ENCODE measurements at places on chromosomes 3 and 15.

DNA sequence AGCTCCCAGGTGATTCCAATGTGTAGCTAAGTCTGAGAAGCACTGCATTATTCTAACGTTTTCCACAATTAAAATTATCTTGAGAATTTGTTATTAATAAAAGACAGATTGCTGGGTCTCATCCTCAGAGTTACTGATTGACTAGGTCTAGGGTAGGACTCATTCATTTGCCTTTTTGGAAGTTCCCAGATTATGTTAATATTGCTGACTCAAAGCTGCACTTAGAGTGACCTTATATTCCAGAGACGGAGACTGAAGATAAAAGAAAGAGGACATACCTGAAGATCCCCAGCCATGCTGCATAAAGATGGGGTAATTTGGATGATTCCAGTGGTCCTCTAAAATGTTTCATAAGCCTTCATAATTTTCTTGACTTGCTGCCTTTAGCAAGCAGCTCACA is 81.8 kb downstream of the PLSCR2 start:
- DNase-seq, result no peak

GRCh38 chr3:81080608-81081007 is 680.8 kb downstream of the GBE1 start:
- no peak for DNase-seq

GRCh38 chr15:55990516-55990915 is 2.9 kb downstream of the NEDD4 start:
- no peak for DNase-seq

DNA sequence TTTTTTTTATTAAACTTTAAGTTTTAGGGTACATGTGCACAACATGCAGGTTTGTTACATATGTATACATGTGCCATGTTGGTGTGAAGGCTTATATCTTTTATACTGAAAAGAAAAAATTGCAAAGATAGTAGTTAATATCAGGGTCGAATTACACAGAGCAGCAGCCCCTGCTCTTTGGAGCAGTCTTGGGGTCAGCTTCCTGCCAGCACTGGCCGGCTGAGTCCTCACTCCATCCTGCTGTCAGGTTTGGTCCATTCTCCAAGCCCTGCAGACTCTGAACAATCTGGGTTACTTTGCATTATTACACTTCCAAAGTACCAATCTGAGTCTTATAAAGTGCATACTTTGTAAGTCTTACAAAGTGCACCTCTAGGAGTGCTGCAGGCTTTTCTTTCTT is 66.0 kb downstream of the COL8A1 start:
- DNase-seq, result no peak

DNA sequence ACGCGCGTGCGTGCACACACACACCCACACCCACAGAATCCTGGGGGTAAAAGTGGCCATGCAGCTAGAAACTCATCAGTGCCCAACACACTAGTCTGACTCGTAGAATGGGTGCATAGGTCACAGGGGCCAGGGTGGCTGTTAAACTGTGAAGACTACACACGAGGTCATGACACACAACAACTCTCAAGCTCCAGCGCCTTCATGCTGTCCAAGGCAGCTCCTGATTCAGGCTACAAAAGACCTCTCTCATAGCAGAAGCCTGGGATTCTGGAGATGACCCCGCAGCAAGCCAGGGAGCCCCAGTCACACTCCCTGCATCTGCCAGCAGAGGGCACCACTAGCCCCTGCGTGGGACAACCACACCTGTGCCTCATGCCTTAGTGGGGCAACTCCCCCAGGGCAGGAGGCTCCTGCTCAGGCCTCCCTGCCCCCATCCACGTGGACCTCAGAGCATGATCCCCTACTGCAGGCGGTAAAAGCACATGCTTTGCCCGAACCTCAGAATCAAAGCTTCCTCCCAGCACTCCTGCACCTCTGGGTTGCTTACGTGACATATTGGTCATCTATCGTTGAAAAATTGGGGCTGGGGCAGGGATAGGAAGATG is 93.1 kb downstream of the LRIG1 start:
- peak; percentile 24 for DNase-seq

DNA sequence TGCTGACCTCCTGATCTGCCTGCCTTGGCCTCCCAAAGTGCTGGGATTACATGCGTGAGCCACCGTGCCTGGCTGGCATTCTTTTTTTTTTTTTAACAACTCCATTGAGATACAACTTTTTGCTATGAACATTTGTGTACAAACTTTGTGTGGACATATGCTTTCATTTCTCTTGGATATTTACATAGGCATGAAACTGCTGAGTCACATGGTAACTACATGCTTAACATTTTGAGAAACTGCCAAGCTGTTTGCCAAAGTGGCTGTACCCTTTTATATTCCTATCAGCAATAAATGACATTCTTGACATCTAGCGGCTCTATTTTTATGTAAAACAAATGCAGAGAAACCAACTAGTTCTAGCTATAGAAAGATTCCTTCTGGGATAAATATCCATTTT is 8.7 kb upstream of the YEATS2 start:
- no peak for DNase-seq

GRCh38 chr3:160157321-160157720 is 67.9 kb upstream of the C3orf80 start:
- no peak for DNase-seq

- DNase-seq, result no peak
Measured at GRCh38 chr3:138398791-138399575, 35.4 kb upstream of the ESYT3 start.

GRCh38 chr3:144501467-144501866 is 529.8 kb downstream of the DIPK2A start:
- no peak for DNase-seq

- DNase-seq, result no peak
Measured at GRCh38 chr15:26580943-26581342, 191.9 kb downstream of the GABRB3 start.

- DNase-seq, result no peak
Measured at GRCh38 chr3:116002235-116002634, 378.9 kb downstream of the GAP43 start.

Data from AML-193 (cell line).